ENCODE measurements at places on chromosomes 1 and 21. TPM values are rescaled to one million over a fixed set of nuclear protein-coding genes. Genes with fewer than 3 reads are reported as not detected.

- no peak for DNase-seq
- H3K27me3 ChIP-seq: peaks cover 4% of the 10 kb centered on the region
- no peak overlapping the region for H3K27ac ChIP-seq
- no peak overlapping the region for H3K4me3 ChIP-seq
- H3K36me3 ChIP-seq: no peaks in the 10 kb centered on the region
- no peaks in the 10 kb centered on the region for H3K4me1 ChIP-seq
Measured at GRCh38 chr1:187013582-187014200, 184.9 kb downstream of the PLA2G4A start.

- no peaks in the 10 kb centered on the region for H3K36me3 ChIP-seq
- no peaks in the 10 kb centered on the region for H3K4me1 ChIP-seq
- no peak overlapping the region for H3K27ac ChIP-seq
Measured at GRCh38 chr1:44621841-44622286, 52.4 kb downstream of the TMEM53 start.

- H3K36me3 ChIP-seq: no peaks in the 10 kb centered on the region
- DNase-seq: no peak
- H3K4me3 ChIP-seq: no peak overlapping the region
- no peak overlapping the region for H3K27ac ChIP-seq
- peaks cover 23% of the 10 kb centered on the region for H3K27me3 ChIP-seq
Measured at GRCh38 chr1:162993846-162994245, 75.3 kb upstream of the RGS4 start.

- no peak for DNase-seq
- H3K4me1 ChIP-seq: no peaks in the 10 kb centered on the region
- no peak overlapping the region for H3K27ac ChIP-seq
- H3K36me3 ChIP-seq: no peaks in the 10 kb centered on the region
Measured at GRCh38 chr1:118117521-118117920, 67.5 kb downstream of the SPAG17 start.

GRCh38 chr1:11422686-11423085 is 56.3 kb upstream of the DISP3 start:
- H3K4me3 ChIP-seq: no peak overlapping the region
- H3K36me3 ChIP-seq: no peaks in the 10 kb centered on the region
- no peak for DNase-seq
- no peak overlapping the region for H3K27ac ChIP-seq

DNA sequence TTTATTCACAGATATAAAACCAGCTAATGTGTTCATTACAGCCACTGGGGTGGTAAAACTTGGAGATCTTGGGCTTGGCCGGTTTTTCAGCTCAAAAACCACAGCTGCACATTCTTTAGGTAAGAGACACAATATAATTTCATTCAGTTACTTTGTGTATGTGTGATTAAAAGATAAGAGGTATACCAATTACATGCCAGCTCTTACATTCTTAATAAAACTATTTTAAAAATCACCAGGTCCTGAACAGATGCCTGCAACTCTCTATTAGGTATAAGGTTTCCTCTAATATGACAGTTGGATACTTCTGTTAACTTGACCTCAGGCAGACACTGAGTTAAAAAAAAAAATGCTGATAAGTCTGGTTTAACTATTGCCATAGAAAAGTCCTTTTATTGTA is 122.1 kb downstream of the NEK7 start:
- H3K4me3 ChIP-seq: no peak overlapping the region
- peaks cover 11% of the 10 kb centered on the region for H3K4me1 ChIP-seq
- peaks cover 4% of the 10 kb centered on the region for H3K36me3 ChIP-seq
- no peak for DNase-seq
- no peaks in the 10 kb centered on the region for H3K27me3 ChIP-seq
- no peak overlapping the region for H3K27ac ChIP-seq

DNA sequence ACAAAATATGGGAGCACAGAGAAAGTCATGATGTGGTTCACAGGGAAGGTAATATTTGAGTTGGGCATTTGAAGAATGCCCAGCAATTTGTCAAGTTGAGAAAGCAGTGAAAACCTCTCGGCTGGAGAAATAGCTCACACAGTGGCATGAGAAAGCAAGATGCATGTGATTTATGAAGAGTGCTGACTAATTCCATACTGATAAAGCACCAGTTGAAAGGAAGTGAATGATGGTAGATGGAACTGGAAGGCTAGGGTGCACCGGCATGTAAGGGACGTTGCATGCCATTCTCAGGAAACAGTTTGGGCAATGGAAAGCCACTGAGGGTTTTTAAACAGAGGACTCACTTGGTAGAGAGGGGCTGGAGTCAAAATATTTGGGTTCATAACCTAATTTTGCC is 53.5 kb upstream of the MTF2 start:
- peaks cover 14% of the 10 kb centered on the region for H3K4me1 ChIP-seq
- DNase-seq: no peak
- no peak overlapping the region for H3K4me3 ChIP-seq
- H3K27me3 ChIP-seq: peaks cover 5% of the 10 kb centered on the region

DNA sequence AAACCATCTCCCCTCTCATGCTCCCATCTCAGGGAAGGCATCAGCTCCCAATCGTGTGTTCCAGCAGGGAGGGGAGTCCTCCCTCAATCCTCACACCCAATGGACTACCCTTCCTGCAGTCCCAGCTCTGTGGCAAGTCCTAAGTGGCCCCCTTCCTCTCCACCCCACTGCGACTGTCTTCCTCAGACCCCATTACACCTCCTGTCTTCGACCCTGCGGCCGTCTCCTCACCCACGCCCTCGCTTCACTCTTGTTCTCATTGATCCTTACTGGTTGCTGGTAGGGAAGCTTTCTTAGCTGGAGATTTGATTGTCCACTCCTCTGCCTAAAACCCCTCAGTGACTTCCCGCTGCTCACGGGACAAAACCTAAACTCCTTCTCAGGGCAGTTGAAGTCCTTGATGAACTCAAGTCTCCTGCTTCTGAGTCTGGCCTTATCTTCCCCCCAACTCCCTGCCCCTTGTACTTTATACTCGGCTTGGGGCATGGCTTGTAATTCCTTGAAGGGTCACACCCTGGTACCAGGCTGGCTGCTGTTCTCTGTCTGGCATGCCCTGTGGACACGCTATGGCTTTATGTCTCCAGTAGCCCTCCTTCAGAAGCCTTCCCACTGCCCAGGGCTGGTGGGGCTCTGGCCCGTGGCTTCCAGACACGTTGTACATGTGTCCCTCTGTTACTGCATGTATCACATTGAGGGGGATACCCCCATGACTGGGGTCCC is 2.3 kb upstream of the EPS8L3 start:
- no peaks in the 10 kb centered on the region for H3K36me3 ChIP-seq
- no peaks in the 10 kb centered on the region for H3K4me1 ChIP-seq
- no peak for DNase-seq
- no peak overlapping the region for H3K4me3 ChIP-seq

The LCE3D gene
- not detected for total RNA-seq

DNA sequence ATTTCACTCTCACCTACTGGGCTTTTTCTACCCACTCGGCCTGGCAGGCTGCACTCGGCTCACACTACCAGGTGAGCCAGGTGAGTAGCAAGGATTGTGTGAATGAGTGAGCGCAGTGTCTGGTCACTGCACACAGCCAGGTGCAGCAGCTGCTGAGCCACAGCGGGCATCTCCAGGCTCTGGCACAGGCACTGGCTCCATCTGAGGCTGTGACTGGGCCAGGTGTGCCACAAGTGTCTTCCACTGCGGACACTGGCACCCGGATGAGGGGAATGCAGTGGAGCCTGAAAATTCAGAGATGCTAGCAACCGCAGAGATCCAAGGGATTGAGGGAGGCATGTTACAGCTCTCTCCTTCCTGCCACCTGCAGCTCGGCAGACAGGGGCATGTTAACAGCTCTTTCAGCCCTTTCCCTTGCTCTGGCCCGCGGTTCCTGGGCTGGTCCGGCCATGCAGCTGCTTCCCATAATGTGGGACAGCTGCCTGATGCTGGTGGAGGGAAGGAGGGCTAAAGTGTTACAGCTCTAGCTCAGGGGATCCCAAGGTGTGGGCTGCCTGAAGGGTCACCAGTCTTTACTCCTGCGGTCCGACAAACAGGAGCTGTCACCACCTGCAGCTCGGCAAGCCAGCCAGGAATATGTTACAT is 1038.3 kb downstream of the AMY1C start:
- no peak for DNase-seq
- H3K4me1 ChIP-seq: no peaks in the 10 kb centered on the region
- H3K27me3 ChIP-seq: no peaks in the 10 kb centered on the region
- H3K27ac ChIP-seq: no peak overlapping the region

GRCh38 chr1:166974647-166975345 is 544 bp downstream of the ILDR2 start:
- peaks cover 46% of the 10 kb centered on the region for H3K27me3 ChIP-seq
- H3K4me1 ChIP-seq: peaks cover 31% of the 10 kb centered on the region
- H3K27ac ChIP-seq: peak overlapping the region; percentile 59
- H3K36me3 ChIP-seq: peaks cover 2% of the 10 kb centered on the region

- H3K27me3 ChIP-seq: peaks cover 19% of the 10 kb centered on the region
- no peaks in the 10 kb centered on the region for H3K4me1 ChIP-seq
- H3K4me3 ChIP-seq: no peak overlapping the region
- no peaks in the 10 kb centered on the region for H3K36me3 ChIP-seq
- DNase-seq: no peak
Measured at GRCh38 chr1:114627107-114627506, 42.7 kb downstream of the DENND2C start.

GRCh38 chr1:167819849-167820683 is 93.9 kb downstream of the ADCY10 start:
- H3K36me3 ChIP-seq: no peaks in the 10 kb centered on the region
- peaks cover 19% of the 10 kb centered on the region for H3K27me3 ChIP-seq
- no peak overlapping the region for H3K27ac ChIP-seq
- DNase-seq: peak; percentile 33
- peaks cover 5% of the 10 kb centered on the region for H3K4me1 ChIP-seq
- peak overlapping the region; percentile 71 for H3K4me3 ChIP-seq

- DNase-seq: no peak
- H3K4me3 ChIP-seq: no peak overlapping the region
- no peaks in the 10 kb centered on the region for H3K36me3 ChIP-seq
Measured at GRCh38 chr1:214518361-214518760, 33.0 kb downstream of the PTPN14 start.

The ASCL5 gene
- total RNA-seq: 0.30 TPM

The HSPB7 gene
- total RNA-seq: not detected

- H3K4me1 ChIP-seq: no peaks in the 10 kb centered on the region
- no peak for DNase-seq
- H3K36me3 ChIP-seq: no peaks in the 10 kb centered on the region
- peak overlapping the region; percentile 16 for H3K4me3 ChIP-seq
- no peak overlapping the region for H3K27ac ChIP-seq
Measured at GRCh38 chr21:45607021-45607908, 36.3 kb upstream of the PCBP3 start.

DNA sequence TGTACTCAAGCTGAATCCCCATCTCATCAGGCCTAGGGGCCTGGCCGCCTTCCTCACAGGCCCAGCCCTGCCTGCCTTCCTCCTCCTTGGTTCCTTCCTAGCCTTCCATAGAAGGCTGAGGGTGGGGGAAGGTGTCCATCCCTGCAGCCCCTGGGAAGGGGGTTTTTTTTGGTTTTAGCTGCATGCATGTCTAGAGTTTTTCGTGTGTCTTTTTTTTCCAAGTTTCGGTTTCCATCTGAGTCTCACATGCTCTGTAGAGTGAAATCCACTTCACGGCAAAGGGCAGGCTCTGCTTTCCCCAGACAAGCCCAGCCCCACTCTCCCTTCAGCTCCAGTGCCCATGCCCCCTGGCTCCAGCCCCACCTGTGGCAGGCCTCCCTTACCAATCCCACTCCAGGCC is 32.1 kb downstream of the GRHL3 start:
- H3K4me3 ChIP-seq: no peak overlapping the region
- DNase-seq: peak; percentile 40
- H3K27ac ChIP-seq: peak overlapping the region; percentile 55
- H3K36me3 ChIP-seq: no peaks in the 10 kb centered on the region
- no peaks in the 10 kb centered on the region for H3K27me3 ChIP-seq

The CYP2J2 gene
- 3.2 TPM for total RNA-seq

DNA sequence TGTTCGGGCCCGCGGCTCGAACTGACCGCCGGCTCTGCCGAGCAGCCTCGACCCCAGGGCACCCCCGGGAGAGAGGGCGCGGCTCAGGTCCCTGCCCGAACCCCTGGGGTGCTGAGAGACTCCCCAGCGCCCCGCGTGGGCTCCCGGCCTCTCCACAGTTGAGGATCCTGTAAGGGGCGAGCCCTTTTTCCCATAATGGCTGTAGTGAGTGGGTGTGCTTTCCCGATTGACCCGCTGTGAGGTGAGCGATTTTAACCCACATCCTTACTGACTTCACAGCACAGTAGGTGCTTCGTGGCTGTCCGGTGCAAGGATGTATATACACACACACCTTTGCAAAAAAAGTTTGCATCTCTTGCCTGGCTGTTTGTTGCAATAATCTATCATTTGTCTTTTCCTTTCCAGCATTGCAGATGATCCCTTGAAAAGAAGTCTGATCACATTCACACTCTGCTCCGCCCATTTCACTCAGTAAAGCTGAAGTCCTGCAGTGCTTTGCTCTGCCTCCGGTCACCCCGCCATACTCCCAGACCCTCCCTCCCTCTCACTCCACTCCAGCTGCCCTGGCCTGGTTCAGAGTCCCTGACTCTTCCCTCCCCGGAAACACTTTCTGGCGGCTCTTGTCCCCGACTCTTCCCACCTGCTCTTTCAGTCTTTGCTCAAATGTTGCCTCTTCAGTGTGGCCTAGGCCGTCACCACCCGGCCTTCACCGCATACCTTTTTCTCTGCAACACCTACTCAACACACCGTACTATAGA is 955 bp upstream of the UBE2G2 start:
- H3K27ac ChIP-seq: peak overlapping the region; percentile 88
- peaks cover 47% of the 10 kb centered on the region for H3K4me1 ChIP-seq
- peaks cover 62% of the 10 kb centered on the region for H3K36me3 ChIP-seq
- DNase-seq: no peak
- H3K27me3 ChIP-seq: no peaks in the 10 kb centered on the region

The AIRE gene
- not detected for total RNA-seq

GRCh38 chr1:154611150-154611862 is 3.3 kb upstream of the ADAR start:
- DNase-seq: no peak
- H3K4me1 ChIP-seq: peaks cover 64% of the 10 kb centered on the region
- H3K27ac ChIP-seq: peak overlapping the region; percentile 64
- H3K27me3 ChIP-seq: no peaks in the 10 kb centered on the region
- H3K36me3 ChIP-seq: peaks cover 29% of the 10 kb centered on the region

The NECTIN4 gene
- 0.12 TPM for total RNA-seq

The NVL gene
- total RNA-seq: 41.6 TPM
